KG1 (cell line): ENCODE measurements at places on chromosomes 4 and X.
A peak's percentile ranks its signal among the peaks of the same experiment; 100 is the strongest.

DNA sequence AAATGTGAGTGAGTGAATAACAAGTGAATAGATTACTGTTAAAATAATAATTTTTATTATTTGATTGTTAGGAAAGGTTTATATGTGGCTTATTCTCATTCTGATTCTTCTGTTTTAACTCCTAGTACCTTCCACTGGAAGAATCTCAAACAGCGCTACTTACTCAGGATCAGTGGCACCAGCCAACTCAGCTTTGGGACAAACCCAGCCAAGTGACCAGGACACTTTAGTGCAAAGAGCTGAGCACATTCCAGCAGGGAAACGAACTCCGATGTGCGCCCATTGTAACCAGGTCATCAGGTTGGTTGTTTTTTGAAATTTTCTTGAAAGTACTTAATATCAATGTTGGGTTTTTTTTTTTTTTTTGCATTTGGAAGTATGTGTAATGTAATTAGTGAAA is 117.6 kb upstream of the BMPR1B start:
- DNase-seq, result no peak

GRCh38 chr4:120773641-120774040 is 148.9 kb downstream of the PRDM5 start:
- no peak for DNase-seq

GRCh38 chr4:139655116-139655515 is 10.5 kb upstream of the MGST2 start:
- DNase-seq, result peak; percentile 23

- DNase-seq, result no peak
Observed at GRCh38 chr4:77881460-77882295, 19.0 kb downstream of the MRPL1 start.

- DNase-seq, result peak; percentile 28
Observed at GRCh38 chrX:12974305-12974795, 560 bp upstream of the TMSB4X start.

- DNase-seq, result no peak
Observed at GRCh38 chr4:47050761-47051725, 19.7 kb downstream of the GABRB1 start.

GRCh38 chrX:129759576-129760061 is 20.1 kb upstream of the SASH3 start:
- no peak for DNase-seq

DNA sequence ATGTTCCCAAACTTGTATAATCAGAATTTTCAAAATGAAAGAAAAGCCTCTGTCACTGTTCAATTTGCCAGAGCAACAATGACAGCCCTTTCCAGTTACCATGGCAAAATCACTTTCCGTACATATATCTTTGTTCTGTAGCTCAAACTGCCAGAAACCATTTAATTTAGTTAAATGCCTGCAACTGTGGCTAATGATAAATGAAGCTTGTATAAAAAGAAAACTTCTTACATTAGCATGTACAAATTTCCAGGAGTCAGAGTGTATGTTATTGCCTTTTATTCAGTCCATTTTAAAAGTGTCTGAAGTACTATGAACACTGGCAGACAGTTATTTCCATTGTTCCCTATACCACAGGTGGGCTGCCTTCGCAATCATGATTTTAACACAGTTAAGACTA is 30.3 kb downstream of the ARAP2 start:
- no peak for DNase-seq

DNA sequence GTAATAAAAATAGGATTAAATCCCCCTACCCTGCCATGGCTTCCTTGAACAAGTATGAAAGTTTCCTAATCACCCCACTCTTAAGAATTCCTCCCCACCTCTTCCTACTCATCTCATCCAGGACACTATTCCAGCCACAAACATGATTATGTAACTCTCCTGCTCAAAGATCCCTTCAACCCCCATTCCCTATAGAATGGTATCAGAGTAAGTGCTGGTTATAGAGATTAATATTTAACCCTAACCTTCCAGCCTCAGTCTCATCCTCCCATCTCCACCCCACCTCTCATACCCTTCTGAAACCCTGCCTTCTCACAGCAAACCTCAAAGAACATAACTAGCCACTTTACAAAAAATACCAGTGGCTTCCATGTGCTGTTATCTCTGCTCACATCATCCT is 155.1 kb downstream of the PPP3CA start:
- no peak for DNase-seq

DNA sequence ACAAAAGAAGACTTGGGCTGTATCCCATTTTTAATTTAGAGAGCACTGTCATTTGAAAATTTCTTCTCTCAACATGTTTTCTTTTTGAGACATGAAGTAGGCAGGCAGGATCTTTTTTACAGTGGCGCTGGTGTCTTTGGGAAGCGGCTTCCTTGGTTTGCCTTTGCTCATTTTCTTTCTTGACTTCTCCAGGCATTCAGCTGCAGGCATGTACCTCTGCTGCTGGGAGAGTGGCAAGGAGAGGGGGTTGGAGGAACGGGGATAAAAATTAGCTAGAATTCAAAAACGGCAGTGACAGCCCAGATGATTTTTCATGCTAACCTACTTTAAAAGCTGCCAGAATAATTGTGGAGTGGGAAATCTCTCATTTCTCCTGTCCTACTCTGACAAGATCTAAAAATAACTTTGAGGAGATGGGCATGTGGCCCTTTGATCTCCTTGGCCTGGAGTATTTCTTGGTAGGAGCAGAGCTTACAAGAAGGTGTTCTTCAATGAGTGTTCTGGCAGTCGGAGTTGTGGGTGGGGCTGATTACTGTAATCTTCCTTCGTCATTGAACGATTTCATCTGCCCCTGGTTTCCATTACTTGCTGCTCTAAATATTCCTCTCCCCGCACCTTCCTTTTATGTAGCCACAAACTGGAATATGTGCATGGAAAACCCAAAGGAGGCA is 54.8 kb downstream of the TBL1X start:
- DNase-seq, result no peak

- DNase-seq, result no peak
Observed at GRCh38 chr4:31022702-31023101, 302.5 kb downstream of the PCDH7 start.

- no peak for DNase-seq
Observed at GRCh38 chr4:166128403-166128802, 255.4 kb downstream of the TLL1 start.

DNA sequence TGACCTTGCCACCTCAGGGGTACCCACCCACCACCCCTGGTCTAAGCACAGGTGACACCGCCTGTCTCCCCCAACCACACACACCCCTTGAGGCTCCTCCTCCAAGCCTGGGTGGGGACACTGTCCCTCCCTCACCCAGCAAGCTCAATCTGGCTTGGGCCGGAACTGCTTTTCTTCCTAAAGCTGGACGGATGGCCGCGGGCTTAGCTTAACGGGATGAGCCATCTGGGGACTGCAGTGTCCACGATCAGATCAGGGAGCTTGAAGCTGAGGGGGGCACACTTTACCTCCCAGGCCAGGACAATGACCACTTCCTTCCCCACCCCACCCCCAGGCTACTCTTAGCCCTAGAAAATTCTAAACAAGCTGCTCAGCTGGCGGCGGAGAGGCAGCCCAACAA is 1.0 kb upstream of the SLC6A8 start:
- DNase-seq, result no peak

DNA sequence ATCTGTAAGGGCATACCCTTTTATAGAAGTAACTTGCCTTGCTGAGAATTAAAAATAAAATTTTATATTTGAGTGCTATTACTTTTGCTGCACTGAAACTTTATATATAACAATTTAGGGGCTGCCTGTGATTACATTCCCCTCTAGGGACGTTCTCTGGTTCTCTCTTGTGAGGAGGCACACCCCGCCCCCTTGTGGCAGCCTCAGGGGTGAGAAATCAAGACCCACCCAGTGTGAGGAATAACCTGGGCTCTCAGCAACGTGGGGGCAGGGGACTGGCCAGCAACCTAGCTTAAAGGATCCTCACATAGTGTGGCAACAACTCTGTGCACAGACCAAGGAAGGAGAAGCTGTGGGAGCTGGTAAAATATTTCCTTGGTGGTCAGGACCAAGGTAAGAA is 43.7 kb downstream of the MAGEA9 start:
- DNase-seq, result no peak

GRCh38 chr4:152246659-152247058 is 289.2 kb downstream of the FBXW7 start:
- DNase-seq, result no peak

DNA sequence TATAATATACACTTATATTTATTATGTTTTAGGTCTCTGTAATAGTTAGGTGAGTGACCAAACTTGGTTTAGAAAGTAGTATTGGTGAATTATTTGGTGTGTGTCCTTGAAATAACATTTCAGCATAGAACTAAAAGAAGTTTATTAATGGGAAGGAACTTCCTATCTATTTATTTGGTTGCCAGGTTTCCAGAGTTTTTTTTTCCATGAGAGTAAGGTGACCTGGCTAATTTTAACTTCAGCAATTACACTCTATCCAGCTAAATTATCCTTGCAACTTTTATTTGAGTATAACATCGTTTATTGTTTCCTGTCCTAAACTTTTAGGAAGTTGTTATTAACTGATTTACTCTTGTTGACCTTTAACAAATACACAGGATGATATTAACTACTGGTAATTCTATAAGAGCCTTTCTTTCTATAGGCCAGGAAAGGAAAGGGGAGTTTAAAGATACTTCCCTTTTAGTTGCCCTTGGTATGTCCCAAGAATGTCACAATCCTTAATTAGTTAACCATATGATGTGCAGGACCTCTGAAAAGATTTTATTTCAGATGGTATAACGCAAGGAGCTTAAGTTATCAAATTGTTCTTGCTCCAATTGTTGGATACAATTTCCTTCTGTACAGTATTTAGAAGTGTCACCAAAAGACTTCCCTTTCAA is 18.9 kb downstream of the PRDM8 start:
- no peak for DNase-seq

- no peak for DNase-seq
Observed at GRCh38 chr4:3387154-3387942, 54.4 kb upstream of the HGFAC start.

- no peak for DNase-seq
Observed at GRCh38 chr4:95627024-95627605, 78.3 kb upstream of the UNC5C start.

DNA sequence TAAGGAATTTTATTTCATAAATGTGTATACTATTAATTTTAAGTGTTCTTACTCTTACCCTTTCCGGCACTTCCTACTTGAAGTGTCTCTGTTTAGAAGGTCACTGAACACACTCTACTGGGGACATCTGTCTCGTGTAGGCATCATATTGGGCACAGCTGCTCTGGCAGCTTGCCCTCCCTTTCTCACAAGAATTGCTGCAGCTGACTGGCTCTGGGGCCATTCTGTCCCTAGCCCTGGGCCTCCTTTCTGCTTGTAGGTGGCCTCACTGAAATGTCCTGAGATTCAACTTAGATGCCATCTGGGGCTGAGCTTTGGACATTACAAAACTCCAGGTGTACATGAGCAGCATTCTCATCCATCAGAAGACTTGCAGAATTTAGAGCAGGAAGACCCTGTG is 49.6 kb downstream of the SMAD1 start:
- no peak for DNase-seq

DNA sequence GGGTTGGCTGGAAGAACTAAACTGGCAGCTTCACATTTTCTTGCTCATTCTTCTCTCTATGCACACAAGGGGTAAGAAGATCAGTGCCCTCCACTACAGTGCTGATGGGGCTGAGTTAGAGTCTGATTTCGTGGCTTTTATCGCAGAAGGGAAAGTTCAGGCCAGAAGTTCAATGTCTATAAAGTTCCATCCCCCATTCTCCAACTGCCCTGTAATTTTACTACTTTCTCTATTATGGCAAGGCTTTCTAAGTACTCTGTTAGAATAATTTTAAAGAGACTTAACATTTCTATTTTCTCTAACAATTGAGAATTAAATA is 293.9 kb downstream of the BMPR1B start:
- DNase-seq, result no peak

GRCh38 chr4:913280-913618 is 18.9 kb downstream of the GAK start:
- DNase-seq, result no peak

- no peak for DNase-seq
Observed at GRCh38 chr4:5338531-5338930, 287.3 kb downstream of the STK32B start.

DNA sequence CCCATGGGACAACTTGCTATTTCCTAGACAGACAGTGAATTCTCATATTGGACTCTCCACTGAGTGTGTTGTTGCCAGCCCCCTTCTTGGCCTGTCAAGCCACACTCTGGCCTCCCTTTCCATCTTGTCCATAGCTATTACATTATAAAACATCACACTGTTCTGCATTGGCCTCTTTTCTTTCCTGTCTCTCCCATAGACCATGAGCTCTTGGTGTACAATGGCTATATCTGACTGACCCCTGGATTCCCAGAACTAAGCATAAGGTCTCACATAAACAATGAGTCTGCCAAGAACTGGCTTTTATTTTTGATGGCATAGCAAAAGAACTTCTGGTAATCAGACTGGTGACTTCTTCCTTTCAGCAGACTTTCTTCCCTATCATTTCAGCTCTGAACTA is 23.8 kb downstream of the STARD8 start:
- DNase-seq, result no peak

GRCh38 chrX:49039598-49040375 is 3.4 kb downstream of the TFE3 start:
- peak; percentile 47 for DNase-seq

- DNase-seq, result no peak
Observed at GRCh38 chr4:37779896-37780295, 46.6 kb upstream of the PGM2 start.

DNA sequence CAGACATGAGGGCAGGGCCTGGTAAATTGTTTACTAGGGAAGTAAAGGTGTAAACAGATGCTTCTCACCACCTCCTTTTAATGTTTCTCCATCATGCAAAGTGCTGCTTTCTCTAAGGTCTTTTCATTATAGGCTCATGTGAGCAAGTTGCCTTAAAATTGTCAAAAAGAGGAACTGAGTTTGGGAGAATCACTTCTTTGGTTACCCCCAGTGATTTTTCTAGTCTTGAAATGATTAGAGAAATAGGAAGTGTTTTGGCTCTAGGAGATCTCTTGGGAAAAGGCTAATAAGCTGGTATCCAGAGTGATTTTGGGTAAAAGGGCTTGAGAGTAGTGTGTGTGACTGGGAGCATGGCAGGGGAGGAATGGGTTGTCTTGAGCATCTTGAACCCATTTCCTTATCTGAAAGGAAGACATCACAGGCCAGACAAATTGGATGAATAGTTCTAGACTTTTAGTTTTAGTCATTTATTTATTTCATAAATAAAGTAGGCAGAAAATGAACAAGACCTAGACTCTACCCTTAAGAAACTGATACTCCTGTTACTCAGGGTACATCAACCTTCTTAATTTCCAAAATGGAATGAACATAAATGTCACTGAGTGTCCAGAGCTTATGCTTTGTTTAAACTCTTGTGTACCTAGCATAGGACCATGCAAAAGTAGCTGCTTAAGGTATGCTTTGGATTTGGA is 14.2 kb downstream of the GRPR start:
- DNase-seq, result no peak

DNA sequence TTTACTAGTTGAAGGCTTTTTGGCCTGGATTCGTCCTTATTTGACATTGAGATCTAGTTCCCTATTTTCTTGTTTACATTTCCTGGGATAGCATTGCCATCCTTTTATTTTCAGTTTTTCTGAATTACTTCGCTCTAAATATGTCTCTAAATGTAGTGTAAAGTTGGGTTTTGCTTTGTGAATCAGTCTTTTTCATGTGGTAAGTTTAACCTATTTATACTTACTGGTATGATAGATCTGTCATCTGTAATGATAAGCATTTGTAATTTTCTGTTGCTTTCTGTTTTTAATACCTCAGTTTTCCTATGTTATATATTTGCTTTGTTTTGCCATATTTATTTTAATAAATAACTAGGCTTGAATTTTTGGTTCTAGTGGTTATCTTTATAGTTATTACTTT is 6.7 kb downstream of the PDK3 start:
- DNase-seq, result no peak

- no peak for DNase-seq
Observed at GRCh38 chrX:151711154-151711553, 4.7 kb upstream of the FATE1 start.
